ENCODE measurements at places on chromosomes 7 and 10.
A peak's percentile ranks its signal among the peaks of the same experiment; 100 is the strongest.

GRCh38 chr10:43403911-43404703 is 4.9 kb downstream of the HNRNPF start:
- DNase-seq = no peak

DNA sequence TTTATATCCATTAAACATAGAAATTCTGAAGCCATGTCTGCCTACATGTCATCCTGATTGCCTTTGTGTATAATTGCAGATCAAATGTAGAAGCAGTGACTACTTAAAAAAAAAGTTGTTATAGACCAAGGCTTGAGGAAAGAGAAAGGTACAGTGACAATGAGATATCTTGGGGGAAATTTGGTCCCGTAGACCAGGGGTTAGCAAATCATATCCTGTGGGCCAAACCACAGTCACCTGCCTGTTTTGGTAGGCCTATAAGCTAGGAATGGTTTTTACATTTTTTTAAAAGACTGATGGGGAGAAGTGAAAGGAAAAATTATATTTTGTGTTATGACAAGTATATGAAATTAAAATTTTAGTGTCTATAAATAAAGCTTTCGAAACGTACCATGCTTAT is 12.9 kb downstream of the PAPSS2 start:
- DNase-seq = no peak

DNA sequence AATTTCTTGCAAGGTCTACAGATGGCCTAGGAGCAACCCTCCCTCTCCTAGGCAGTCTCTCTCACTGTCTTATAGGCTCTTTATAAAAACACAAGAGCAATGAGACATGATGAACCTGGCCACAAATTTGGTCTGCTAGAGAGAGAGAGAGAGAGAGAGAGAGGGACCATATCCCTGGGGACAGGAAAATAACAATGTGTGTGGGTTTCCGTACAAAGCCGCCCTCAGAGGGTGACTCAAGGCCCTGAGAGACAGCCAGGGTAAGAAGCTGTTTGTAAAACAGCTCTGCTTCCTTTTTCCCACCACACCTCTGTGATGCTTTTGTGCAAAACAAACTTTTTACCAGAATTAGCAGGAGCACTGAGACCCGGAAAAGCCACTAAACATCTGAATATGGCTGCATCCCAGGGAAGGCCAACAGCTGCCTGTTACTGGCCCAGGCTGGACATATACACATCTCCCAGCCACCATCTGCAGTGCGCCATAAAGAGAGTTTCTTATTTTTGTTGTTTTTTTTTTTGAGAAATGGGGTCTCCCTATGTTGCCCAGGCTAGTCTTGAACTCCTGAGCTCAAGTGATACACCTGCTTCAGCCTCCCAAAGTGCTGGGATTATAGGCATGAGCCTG is 18.4 kb downstream of the GIMAP5 start:
- DNase-seq = peak; percentile 60

DNA sequence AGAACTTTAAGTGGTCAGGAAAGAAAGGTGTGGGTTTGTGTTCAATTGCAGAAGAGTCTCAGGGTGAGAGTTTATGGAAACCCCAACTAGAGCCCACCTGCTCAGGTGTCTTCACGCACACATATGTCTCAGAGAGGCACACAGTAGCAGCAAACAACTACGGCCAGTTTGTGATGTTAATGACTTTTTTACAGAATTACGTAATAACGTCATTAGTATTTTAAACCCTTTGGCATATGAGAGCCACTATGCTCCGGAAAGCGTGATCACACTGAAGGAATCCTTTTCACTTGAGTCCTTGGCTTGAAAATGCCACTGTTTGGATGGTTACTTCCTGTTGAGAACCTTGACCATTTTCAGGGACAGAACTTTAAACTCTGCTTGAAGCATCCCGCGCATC is 204.0 kb downstream of the PTPRN2 start:
- DNase-seq = no peak

- DNase-seq = no peak
Measured at GRCh38 chr7:143181349-143181748, 1.9 kb upstream of the TAS2R39 start.

DNA sequence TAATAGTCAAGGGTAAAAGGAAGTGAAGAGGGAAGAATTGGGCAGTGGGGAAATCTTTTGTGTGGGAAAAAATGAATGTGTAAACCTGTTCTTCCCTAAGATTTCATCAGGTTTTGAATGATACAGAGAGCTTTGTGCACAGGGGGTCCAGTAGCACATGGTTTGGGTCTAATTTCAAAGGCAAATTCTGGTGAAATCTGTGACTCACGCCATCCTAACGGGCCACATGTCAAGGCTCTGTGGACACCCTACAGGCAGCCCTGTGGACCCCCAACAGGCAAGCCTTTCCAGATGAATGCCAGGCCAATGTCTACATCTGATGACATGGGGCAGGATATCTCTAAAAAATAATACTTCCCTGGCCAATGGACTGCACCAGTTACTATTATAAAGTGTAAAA is 309.8 kb downstream of the PARD3 start:
- DNase-seq = no peak

- DNase-seq = no peak
Measured at GRCh38 chr10:93941606-93942005, 47.8 kb downstream of the SLC35G1 start.

GRCh38 chr7:102873470-102874165 is 39.2 kb upstream of the LRRC17 start:
- DNase-seq = no peak

- DNase-seq = no peak
Measured at GRCh38 chr7:94333810-94334209, 60.9 kb upstream of the COL1A2 start.

DNA sequence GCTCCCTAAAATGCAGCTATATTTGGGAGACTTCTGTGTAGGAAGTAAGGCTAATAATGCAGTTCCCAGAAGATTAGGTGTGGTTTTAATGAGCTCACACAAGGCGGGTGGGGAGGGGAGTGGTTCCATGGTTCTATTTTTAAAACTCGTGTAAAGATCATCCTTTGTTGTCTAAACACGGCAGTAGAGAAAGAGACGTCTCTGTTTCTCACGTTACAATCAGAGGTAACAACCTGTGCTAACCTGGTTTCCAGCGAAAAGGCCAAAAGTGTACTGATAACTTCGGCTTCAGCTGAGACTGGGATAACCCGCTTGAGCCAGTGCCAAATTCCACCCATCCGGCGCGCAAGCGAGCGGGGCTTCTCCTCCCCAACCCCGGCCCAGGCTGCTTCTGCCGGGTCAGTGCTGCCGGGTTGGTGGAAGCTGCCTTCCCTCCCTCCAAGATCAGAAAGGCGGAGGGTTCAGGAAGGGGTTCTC is 2.5 kb upstream of the MAP3K8 start:
- no peak for DNase-seq

GRCh38 chr7:14846405-14846804 is 56.1 kb downstream of the DGKB start:
- no peak for DNase-seq

GRCh38 chr10:61786728-61787127 is 114.8 kb upstream of the ARID5B start:
- DNase-seq = peak; percentile 83

DNA sequence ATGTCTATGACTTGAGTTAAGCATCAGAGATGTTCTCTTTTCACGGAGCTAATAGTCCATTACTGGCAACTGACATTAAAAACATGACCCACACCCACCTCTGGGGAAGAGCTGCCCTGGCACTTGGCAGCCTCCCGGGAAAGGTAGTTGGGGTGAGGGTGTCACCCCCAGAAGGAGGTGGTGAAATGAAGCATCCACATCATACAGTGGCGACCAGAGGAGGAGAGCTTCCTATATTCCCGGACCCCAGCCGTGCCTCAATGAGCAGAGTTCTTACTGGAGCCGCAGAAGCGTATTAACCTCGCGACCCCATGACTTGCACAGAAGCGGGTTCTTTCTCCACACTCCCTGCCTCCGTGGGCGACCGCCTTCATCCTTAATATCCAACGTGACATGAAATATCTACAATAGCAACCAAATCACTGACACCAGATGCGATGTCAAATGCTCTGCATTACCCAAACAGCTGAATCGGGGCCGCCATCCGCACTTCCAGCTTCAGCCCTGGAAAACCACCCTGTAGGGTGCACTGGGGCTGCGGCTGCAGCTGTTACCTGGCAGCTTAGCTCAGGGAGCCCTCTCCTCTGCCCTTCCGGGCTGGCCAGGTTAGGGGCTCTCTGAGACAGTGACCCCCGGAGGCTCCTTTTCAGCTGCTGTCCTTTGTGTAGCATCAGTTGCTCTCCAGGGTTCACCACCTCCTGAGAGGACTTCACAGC is 103.1 kb upstream of the PARD3 start:
- no peak for DNase-seq

DNA sequence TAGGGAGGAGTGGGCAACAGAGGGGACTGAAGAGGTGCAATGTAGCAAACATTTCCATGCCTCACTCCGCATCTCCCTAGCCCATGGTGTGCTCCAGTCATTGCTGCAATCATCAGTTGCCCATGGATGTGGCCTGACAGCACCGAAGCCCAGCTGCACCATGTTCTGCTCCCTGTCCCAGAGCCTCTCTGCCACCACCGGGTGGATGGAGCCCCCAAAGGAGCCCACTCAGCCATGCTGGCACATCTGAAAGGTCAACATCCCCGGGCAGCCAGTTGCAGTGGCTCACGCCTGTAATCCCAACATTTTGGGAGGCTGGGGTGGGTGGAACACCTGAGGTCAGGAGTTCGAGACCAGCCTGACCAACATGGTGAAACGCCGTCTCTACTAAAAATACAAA is 336.4 kb upstream of the ZMIZ1 start:
- no peak for DNase-seq

GRCh38 chr7:133365917-133366316 is 113.0 kb downstream of the EXOC4 start:
- DNase-seq = no peak

DNA sequence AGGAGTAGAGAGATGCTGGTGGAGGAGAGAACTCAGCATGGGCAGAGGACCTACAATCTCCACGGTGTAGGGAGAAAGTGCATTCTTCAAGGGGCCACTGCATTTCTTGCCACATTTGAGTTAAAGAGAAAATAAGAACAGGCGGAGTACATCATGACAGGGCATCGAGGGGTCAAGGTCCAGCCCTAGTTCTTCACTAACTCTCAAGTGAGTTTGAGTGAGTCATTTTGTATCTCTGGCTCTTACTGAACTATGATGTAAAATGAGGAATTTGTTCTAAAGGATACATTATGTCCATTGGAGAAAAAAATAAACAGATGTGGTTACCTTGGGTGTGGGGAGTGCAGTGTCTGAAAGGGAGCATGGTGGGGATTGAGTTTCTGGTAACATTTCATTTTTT is 182.9 kb downstream of the XPNPEP1 start:
- DNase-seq = no peak

DNA sequence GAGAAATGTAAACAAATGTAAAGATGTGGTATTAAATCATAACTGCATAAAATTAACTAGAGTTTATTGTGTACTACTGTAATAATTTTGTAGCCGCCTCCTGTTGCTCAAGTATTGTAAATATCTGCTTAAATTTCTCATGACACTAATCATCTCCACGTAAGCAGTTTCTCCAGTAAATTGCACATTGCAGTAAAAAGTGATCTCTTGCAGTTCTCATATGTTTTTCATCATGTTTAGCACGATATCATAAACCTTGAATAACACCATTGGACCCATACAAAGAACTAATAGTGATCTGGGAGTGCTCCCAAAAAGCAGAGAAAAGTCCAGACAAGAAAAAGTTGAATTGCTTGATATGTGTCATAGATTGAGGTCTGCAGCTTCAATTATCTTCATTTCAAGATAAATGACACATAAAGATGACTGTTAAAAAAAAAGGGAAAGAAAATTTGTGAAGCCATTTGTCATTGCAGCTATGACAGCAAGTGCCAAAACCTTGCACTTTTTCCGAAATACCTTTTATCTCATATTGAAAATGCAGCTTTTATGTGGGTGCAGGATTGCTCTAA is 15.3 kb downstream of the LIPA start:
- no peak for DNase-seq

- DNase-seq = no peak
Measured at GRCh38 chr10:98425511-98426352, 10.8 kb upstream of the PYROXD2 start.

GRCh38 chr10:13099666-13100348 is at the start of gene OPTN:
OPTN (plus strand) TSS chr10:13100163; CDS start chr10:13109123, 8,960 bp downstream.
- DNase-seq = peak; percentile 82

- DNase-seq = no peak
Measured at GRCh38 chr10:113027574-113028455, 77.8 kb downstream of the TCF7L2 start.

DNA sequence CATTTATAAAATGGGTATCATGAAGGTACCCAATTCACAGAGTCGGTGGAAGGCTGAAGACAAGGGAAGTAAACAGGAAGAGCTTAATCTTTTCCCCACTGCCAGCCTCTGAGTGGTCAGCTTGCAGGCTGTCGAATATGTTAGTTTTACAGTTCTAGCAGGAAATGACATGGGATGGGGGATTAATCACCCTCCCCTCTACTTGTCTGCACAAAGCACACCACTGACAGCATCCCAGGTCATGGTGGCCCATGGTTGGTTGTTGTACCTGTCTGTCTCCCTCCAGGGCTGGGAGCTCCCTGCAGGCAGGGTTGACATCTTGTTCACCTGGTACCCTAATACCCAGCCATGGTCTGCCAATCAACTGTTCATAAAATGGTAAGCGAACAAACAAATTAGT is 55.6 kb downstream of the GRB10 start:
- no peak for DNase-seq

DNA sequence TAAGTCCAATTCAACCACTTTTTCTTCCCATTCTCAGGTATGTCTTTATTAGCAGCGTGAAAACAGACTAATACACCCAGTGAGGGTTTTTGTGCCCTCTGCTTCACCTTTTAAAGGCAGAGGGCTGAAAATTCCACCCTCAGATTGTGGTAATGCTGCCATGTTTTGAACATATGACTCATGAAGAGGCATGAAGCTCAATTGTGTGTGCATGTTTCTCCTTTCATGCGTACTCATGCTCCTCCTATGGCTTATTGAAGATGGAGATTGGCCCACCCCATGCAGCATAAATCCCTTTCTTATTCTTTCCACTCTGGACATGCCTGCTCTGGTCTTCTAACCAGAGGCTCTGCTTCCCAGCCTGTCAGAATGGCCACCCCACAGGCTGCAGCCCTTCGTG is 168.0 kb upstream of the PRKCQ start:
- no peak for DNase-seq

DNA sequence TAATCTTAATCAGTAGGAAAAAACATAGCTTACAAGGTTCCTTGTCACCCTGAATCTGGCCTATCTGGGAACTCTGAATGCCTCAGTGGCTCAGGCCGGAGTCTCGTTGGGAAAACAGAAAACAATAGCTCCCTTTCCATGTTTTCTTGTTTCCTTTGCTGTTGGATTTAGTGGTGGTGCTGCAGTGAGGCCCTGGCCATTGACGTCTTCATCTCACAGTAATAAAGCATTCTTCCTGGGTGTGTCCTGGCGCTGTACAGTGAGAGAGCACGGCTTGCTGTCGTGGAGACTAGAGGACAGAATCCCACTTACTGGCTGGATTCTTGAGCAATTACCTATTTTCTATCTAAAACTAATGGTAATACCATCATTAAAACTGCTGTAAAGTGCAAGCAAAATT is 1.3 kb upstream of the SPOCK2 start:
- DNase-seq = peak; percentile 41

All from T-helper 1 cell (primary cell).